Brain microvascular endothelial cell (primary cell): ENCODE measurements at places on chromosomes 2 and 18.

GRCh38 chr18:7028625-7029024, 89.0 kb downstream of the LAMA1 start:
- no peak for DNase-seq

DNA sequence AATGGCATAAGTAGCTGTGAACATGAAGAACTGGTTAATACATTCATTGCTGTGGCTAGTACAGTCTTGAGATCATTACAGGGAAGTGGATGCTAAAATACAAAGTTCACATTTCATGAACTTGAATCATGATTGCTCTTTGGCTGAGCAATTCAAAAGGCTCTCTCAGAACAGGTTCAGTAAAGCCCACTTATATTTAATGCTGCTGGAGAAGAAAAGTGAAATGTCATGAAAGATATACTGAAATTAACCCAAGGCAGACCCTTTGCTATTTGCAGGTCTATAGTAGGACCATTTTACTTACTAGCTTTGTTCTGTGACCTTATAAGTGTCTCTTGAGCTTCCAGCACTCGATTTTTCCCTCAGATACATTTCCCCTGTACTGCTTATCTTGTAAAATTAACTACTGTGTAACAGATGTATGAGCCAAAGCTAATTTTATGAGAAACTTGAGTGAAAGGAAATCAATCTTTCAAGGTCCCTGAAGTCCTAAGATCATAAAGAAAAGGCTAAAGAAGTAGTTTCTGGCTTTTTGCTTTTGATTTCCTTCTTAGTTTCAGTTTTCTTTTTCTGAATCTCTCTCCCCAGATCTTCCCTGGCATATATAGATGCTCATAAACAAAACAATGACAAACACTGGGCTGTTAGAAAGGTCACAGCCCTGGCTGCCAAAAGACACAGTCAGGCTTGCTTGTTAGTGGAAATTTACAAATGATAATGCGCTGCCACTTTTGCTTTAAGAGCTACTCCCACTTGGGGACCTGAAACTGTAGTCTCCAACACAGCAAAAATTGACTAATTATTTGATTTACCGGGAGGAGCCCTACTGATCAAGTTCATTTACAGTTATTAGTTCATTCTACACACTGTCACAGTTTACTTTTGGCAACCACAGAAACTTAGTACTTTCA, 132.7 kb upstream of the XPO1 start:
- DNase-seq = peak; percentile 39

- peak; percentile 2 for DNase-seq
Measured at GRCh38 chr18:30889519-30890301, 152.8 kb downstream of the DSC3 start.

GRCh38 chr18:13256444-13257305, 38.1 kb downstream of the LDLRAD4 start:
- no peak for DNase-seq

DNA sequence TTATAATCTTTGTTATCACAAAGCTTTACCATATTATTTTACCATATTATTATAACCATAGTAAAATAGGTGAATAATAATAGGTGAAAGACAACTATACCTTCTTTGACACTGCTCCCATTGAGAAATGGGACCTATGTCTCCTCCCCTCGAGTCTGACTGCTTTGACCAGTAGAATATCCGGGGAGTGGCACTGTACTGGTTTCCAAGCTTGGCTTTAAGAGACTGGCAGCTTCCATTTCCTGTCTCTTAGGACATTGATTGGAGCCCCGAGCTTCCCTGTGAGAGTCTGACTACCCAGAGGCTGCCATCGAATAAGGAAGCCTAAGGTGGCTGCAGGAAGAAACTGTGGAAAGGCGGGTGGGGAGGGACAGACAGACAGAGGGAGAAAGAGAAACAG, 40.1 kb upstream of the PLEKHM3 start:
- no peak for DNase-seq

GRCh38 chr18:55500316-55501086, 87.5 kb downstream of the TCF4 start:
- no peak for DNase-seq

GRCh38 chr2:168649105-168649504, 153.3 kb upstream of the NOSTRIN start:
- no peak for DNase-seq

DNA sequence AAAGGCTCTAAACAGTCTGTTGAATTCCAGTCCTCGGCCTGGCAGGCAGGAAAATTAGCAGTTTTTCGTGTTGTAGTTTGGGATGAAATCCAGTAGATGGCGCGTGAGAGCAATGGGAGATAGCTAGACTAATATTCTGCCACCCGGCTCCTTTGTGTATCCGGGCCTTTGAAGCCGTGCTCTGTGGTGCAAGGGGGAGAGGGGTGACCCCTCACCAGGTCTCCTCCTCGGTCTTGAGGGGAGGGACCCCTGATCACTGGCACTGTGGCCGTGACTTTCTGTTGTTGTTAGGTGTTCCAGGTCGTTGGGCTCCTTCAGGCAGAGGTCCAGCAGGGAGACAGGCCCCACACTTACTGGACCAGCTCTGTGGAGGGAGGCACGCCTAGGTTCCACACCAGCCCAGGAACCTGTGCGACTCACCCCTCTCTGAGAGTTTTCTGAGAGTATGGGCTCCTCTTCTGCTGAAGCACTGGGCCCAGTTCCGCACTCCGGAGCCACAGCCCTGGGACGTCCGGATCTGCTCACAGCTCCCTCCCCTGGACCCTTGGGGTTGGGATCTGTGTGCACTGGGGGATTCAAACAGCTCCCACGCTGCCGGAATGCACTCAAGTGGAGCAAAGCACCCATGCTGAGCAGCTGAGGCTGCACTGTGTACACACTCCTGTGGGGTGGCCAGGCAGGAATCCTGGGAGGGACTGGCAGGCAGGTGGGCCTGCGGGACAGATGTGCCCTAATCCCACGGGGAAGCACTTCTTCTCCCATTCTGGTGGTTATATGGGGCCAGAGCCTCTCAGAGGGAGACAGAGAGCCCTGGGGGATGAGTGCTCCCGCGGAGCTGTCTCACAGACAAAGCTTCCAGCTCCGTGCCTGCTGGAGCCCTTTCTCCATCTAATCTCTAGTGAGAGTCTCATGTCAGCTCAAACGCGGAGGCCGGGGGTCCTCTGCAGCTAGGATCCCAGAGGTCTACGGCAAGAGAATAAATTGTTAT, 8.8 kb downstream of the GKN2 start:
- DNase-seq = peak; percentile 55
